NCI-H1105 (cell line): ENCODE measurements at places on chromosomes 3 and 15.

DNA sequence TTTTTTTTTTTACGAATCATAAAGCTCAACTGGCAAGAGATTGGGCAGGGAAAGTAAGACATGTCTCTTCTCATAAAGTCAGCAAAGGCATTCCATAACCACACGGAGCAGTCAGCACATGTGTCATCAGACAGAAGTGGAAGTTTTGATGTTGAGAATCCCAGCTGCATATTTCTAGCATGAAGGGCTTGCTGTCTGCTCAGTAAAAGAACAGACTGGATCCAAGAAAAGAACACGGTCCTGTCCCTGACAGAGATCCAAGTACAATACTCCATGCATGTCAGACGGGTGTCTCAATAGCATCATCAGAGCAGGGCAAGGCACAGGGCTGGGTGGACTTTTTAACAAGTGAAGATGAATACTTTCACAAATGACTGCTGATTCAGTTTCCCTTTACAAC, 38.2 kb downstream of the ABI3BP start:
- DNase-seq: no peak

DNA sequence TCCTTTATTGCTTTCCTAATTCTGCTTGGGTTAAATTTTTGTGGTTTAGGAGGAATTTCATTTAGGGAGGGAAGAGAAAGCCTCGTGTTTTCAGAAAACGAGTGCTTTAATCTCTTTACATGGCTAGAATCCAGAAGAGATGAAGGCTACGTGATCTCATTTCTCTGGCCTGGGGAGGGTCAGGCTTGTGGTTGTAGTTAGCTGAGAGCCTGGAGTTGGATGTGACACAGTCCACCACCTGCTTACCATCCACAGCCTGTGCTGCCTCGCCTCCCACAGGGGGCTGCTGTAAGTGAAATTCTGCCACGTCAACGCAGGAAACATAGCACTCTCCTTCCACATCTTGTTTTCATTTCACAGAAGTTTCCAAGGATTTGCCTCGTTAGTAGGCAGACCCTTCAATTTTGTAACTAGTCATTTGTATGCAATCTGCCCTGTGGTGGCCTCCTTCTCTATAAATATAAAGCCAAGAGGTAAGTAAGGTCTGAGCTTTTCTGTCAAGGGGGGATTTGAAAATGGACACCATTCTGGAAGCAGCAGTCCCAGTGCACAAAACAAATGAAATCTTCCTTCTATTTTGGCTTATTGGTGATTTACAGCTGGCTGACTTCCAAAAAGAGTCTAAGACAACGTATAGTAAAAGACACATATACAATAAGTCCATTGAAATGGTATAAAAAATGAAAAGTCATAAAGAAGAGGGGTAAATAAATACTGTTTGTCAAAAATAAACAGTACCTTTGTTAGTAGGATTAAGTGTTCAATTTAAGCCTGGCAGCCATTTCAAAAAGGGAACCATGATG, 3.4 kb downstream of the GXYLT2 start:
- DNase-seq: no peak

DNA sequence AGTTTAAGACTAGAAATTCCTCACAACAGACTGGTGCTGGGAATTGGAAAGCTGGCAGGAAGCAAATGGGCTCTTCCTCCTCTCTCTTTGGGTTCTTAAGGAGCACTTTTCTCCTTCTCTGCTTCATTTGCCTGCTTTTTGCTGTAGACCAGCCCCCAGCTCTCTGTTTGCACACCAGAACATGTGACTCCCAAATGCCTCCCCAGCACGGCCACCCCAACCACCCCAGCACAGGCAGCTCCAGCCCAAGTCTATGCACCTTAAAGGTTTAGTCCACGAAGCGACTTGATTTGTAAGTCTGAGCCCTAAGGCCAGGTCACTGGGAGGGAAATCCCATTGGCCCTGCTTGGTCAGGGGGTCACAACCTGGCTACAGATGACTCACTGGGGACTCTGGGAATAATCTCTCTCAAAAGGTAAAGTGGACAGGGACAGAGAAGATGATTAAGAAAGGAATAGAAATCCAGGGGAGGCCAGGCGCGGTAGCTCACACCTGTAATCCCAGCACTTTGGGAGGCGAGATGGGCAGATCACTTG, 377.8 kb upstream of the PROK2 start:
- no peak for DNase-seq

DNA sequence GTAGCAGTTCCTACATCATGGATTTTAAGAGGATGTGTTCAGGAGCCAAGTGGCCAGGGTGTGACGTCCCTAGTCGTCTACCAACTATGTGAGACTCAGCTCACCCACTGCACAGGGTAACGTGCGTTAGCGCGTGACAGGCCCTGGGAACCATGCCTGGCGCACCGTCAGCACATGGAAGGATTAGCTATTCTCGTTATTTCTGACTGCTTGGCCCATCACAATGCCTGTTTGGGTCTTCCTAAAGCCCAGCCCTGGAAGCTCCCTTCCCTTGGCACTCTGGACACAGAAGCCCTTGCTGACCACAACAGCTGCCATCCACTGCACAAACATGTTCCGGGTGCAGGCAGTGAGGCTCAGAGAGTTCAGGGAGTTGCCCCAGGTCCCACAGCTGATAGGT, 91.0 kb upstream of the RPL32 start:
- no peak for DNase-seq

DNA sequence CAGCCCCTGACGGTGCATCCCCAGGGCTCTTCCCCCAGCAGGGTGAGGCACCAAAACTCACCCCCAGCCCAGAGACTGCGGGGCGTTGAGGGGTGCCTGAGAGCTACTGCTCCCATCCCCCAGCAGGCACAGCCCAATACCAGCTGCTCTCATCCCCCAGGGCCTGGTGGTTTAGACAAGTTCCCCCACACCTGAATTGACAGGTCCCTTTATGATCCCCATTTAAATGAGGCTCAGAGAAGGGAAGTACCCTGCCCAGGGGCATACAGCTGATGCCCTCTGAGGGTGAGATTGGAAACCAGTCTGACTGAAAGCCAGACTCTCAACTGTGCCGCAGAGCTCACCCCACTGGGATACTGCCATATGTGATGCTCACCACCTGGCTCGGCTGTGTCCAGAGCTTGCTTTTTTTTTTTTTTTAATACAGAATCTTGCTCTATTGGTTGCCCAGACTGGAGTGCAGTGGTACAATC, 20.1 kb downstream of the DUSP7 start:
- no peak for DNase-seq

DNA sequence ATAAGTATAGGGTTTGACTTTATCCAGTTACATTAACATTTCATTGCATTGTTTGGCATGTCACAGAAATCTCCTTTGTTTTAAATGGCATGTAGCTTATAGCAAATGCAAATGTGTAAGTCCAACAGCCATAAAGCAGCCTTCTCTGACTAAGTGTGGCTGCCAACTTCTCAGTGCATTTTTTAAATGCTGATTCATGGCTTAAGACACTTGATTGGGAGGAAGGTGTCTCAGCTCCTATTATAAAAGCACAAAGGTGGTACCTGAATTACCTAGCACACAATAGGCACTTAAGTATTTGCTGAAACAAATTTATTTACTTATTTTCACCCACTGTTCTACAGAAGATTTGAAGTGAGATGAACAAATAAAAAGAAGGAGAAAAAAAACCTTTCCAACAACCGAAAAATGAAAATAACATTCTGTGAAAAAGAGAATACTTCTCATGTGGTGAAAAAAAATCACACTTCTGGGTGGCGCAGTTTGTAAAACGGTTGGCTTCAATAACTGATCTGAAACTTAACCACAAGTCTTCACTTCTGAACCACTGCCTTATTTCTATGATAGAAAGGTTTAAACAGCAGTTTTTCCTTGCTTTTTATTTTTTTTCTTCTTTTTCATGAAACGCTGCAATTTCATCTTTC, 105.5 kb upstream of the ICE2 start:
- DNase-seq: no peak

GRCh38 chr15:52421029-52421428, 107.7 kb downstream of the MYO5A start:
- no peak for DNase-seq

DNA sequence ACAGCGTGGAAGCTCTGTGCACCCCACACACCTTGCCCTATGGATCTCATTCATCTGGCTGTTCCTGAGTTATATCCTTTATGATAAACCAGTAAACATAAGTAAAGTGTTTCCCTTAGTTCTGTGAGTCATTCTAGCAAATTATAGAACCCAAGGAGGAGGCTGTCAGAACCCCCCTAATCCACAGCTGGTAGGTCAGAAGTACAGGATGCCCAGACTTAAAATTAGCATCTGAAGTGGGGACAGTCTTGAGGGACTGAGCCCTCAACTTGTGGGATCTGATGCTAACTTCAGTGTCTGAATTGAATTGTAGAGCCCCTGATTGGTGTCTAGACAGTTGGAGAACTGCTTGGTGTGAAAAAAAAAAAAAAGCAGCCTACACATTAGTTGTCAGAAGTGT, 75.1 kb downstream of the B3GNT5 start:
- no peak for DNase-seq
